Pons (tissue), 1 donor: ENCODE measurements at places on chromosomes 1 and 21.

DNA sequence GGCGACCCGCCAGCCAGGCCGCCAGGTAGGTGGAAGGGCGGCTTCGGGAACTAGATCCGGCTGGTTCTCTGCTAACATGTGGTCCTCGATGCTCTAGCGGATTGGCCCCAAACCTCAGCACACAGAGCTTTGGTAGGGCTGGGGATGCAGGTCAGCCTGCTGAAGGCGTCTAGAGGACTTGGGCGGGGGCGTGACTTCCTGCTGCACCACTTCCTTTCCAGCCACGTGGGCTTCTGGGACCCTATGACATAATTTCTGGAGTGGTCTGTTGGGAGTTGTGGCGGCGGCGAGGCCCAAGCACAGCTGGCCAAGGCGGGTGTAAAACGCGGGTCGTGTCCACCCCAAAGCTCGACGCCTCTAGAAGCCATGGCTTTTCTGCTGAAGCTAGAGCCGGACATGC is 124.5 kb downstream of the ATF6 start:
- no peak for DNase-seq

DNA sequence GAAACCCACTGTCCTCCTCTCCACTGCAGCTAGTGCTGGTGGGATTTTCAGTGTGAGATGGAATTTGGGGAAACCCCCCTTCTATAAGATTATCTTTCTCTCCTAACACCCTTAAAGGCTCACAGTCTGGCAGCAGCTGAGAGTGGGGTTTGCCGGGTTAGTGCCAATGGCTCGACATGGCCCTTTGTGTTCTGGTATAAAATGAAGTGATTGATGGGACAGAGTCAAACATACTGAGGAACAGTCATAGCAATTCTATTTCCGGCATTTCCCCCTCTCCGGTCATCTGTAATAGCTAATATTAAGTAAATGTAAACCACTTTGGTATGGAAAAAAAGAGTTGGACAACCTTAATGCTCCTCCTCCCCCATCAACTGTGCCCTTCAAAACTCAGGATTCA is 37.6 kb downstream of the TFF3 start:
- DNase-seq, result no peak

DNA sequence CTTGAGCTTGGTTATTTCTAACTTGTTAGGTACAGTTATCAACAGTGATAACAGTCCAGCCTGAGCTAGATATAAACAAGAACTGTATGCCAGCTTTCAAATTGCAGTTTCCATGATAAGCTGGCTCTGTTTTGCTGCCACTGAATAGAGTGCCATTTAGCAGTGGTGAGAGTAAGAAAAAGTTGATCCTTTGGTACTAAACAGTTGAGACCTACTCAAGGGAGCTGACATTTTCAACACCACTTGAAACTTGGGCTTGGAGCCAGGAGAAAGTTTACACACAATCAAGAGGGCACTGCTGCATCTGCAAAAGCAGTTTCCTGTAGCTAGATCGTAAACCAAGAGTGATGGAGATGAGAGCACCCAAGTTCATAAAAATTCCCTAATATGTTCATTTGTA is 131.3 kb downstream of the RGS7 start:
- no peak for DNase-seq

- no peak for DNase-seq
Measured at GRCh38 chr1:222529916-222530315, 18.0 kb downstream of the HHIPL2 start.

DNA sequence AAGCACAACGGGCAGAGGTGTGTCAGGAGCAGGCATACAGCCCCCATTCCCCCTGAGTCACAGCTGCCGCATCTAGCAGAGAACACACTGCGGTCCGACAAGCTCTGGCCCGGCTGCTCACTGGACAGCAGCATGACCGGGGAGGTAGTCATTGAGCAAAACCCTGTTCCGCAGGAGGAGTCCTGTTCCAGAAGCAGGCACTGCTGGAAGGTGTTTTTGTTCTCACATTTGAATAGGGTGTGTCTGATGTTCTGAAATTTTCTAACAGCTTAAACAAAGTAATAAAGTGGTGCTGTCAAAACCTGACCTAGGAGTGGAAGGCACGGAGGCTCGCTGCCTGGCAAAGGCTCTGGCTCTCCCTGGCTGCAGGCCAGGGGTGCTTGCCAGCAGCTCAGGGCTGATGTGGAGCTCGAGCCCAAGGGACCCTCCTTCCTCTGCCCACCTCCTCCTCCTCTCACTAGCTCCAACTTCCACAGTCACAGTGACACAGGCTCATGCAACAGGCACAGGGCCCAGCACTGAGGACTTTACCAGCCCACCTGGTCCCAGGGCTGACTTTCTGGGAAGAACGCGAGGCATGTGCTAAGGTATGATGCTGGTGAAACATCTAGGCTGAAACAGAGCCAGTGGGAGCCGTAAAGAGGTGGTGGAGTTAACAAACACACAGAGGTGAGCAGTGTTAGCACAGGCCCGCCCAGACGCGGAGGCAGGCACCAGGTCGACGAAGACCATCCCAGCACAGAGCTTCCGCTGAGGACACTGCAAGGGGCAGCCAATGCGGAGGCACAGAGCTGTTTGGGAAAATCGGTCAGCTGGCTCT is 118.6 kb upstream of the IFFO2 start:
- DNase-seq, result peak; percentile 45

GRCh38 chr1:87279536-87279875 is 49.2 kb upstream of the LMO4 start:
- no peak for DNase-seq

GRCh38 chr1:8365661-8366362 is 47.9 kb downstream of the SLC45A1 start:
- DNase-seq, result no peak

GRCh38 chr1:230752407-230752806 is 5.2 kb downstream of the CAPN9 start:
- DNase-seq, result peak; percentile 84

DNA sequence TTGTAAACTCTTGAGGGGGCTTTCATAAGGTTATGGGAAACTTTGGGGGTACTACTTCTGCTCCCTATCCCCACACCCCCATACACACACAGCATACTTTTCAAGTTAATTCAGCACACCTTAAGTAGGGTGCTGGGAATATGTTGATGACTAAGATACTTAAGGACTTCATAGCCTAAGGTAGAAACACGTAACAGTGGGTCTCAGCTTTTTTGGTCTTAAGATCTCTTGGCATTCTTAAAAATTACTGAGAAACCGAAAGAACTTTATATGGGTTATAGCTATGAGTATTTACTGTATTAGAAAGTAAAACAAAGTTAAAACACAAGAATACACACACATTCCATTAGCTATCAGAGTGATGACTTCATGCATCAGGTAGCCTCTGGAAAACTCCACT is 2.1 kb downstream of the OTUD3 start:
- DNase-seq, result no peak

DNA sequence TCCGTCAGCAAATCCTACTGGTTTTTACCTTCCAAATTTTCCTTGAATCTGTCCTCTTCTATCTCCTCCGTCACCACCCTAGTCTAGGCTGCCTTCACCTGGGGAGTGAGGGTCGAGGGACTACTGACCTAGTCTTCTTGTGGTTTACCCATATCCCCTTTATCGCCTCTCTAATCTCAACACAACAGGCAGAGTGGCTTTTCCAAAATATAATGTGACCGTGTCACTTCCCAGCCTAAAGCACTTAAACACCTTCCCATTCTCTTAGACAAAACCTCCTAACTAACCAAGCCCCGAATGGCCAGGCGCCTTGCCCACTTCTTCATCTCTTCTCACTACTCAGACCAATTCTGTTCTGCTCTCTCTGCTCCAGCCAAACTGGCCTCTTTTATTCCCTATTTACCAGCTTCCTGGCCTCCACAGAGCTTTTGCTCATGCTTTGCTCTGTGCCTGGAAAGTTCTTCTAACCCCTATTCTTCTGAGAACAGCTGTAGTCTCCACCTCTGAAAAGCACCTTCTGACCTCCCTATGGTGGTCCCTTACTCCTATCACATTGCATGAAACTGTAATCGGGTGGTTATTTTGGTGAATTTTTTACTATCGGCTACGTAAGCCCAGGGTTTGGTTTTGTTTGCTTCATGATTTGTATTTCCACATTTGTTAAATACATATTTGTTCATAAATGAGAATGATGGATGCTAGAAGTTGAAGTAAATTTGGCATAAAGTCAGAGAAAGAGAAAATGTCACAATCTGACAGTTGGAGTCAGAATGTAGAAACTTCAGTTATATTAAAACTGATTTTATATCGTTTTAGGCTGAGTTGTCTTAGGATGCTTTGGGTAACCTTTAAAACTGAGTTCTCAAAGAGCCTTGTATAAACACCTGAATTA is 1.2 kb upstream of the NBPF1 start:
- peak; percentile 29 for DNase-seq

- no peak for DNase-seq
Measured at GRCh38 chr1:172727956-172728603, 69.2 kb downstream of the FASLG start.

DNA sequence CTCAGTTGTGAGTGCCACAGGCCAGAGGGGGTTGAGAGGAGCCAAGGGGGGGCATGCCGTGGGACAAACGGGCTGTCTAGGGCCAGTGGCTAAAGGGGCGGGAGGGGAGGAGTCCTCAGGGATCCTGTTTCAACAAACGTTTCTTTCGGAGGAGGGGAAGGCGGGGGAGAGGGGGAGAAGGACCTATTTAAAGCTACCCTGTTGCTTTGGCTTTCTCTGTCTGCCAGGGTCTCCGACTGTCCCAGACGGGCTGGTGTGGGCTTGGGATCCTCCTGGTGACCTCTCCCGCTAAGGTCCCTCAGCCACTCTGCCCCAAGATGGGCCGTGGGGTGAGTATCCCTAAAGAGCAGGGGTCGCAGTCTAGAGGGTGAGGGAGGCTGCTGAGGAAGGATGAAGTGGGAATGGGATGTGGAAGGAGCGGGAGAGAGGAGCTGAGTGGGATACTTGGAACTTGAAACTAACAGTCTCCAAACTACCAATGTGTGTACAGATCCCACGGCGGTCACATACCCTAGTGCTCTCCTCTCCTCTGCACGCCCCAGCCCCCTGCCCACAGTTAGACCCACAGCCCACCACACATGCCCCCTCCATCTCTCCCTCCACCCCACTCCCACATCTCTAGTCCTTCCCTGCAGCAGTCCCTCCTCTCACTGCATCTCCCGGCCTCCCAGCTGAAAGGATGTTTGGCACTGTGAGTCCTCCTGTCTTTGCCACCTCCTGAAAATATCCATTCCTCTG is at the start of gene ATP1A2:
TSS of gene ATP1A2 (plus strand) at position 215 of the 738 bp plus-strand sequence. CDS start at position 318, 103 bp downstream.
- no peak for DNase-seq

- peak; percentile 57 for DNase-seq
Measured at GRCh38 chr21:37060296-37060695, 12.6 kb downstream of the PIGP start.

DNA sequence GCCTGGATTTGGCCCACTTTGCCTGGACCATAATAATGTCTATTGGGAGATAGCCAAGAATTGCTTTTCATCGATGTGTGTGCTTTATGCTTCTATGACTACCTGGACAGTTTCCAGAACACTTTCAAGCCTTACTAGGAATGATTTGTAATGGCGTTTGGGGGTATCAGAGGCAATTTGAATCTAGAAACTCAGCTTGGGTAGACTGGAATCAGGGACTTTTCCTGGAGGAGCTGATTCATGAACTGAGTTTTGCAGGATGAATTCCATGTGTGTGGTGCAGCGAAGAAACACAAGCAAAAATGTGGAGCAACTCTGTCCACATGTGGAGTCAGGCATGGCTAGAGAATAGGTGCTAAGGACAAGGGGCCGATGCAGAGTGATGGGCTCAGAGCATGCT is 11.9 kb upstream of the TMEM61 start:
- DNase-seq, result no peak

GRCh38 chr1:102365071-102365470 is 368.3 kb upstream of the OLFM3 start:
- DNase-seq, result peak; percentile 85

- no peak for DNase-seq
Measured at GRCh38 chr1:221601166-221601565, 140.7 kb downstream of the DUSP10 start.

GRCh38 chr21:44255511-44255981 is 6.2 kb downstream of the DNMT3L start:
- no peak for DNase-seq

- DNase-seq, result no peak
Measured at GRCh38 chr1:150748878-150749719, 16.5 kb downstream of the CTSS start.
